Stimulated activated CD8-positive, alpha-beta memory T cell treated with anti-CD3 and anti-CD28 coated beads, Interleukin-15, amount 100 ng/mL, for 48 hours (primary cell): ENCODE measurements at places on chromosomes 3 and 15.

DNA sequence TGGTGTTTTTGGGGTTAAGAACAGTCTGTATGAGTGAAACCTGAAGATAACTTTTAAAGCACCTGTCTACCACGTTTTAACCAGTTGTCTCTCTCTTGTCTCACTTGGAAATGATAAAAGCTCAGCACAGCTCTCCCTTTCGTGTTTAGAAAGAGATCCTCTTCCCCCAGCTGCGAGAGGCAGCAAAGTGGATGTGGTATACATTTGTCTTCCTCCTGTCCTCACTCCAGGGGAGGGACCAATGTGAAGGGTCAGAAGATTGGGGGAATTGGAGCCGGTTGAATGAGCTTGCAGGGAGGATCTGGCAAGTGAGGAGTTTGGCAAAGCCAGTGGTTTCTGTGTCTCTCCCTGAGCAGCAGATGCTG, 14.6 kb downstream of the SMAD6 start:
- DNase-seq = no peak

- no peak for DNase-seq
Measured at GRCh38 chr3:194276768-194277103, 74.4 kb downstream of the CPN2 start.

- no peak for DNase-seq
Measured at GRCh38 chr3:120497818-120498217, 47.0 kb upstream of the FSTL1 start.

DNA sequence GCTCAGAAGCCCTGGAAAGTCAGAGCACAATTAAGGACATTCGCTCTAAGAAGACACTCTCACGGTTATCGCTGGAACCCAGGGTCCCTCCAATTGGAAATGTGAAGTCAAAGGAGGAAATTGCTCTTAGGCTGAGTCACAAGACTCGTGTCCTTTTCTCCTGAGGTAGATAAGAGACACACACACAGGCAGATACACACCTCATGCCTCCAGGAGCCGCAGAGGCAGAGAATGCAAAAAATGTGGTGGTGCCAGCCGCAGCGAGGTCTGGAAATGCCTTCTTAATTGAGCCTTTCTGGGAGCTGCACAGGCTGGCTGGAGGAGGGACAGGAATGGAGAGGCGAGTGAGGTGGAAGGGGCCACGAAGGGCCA, 189.3 kb downstream of the OPA1 start:
- no peak for DNase-seq

- no peak for DNase-seq
Measured at GRCh38 chr15:88621789-88622604, 857 bp downstream of the AEN start.

- DNase-seq = no peak
Measured at GRCh38 chr3:117837391-117837790, 1127.8 kb downstream of the TUSC7 start.

- no peak for DNase-seq
Measured at GRCh38 chr3:182216311-182216970, 504.7 kb downstream of the SOX2 start.

- DNase-seq = no peak
Measured at GRCh38 chr3:13299531-13300155, 120.5 kb downstream of the NUP210 start.

- no peak for DNase-seq
Measured at GRCh38 chr3:27479806-27480543, 4.2 kb downstream of the SLC4A7 start.

GRCh38 chr3:8775602-8776001, 6.2 kb upstream of the OXTR start:
- DNase-seq = no peak

GRCh38 chr15:80999623-81000036, 1.1 kb upstream of the TLNRD1 start:
- DNase-seq = peak; percentile 47

GRCh38 chr15:90227816-90228772, 5.6 kb downstream of the CIB1 start:
- DNase-seq = no peak

- DNase-seq = no peak
Measured at GRCh38 chr3:100682854-100683760, 26.2 kb upstream of the TFG start.

GRCh38 chr3:184419171-184419570, 39.3 kb downstream of the CHRD start:
- DNase-seq = no peak

- no peak for DNase-seq
Measured at GRCh38 chr3:148077318-148077923, 620.3 kb upstream of the AGTR1 start.

GRCh38 chr3:33006081-33006480, 54.6 kb downstream of the CCR4 start:
- no peak for DNase-seq

DNA sequence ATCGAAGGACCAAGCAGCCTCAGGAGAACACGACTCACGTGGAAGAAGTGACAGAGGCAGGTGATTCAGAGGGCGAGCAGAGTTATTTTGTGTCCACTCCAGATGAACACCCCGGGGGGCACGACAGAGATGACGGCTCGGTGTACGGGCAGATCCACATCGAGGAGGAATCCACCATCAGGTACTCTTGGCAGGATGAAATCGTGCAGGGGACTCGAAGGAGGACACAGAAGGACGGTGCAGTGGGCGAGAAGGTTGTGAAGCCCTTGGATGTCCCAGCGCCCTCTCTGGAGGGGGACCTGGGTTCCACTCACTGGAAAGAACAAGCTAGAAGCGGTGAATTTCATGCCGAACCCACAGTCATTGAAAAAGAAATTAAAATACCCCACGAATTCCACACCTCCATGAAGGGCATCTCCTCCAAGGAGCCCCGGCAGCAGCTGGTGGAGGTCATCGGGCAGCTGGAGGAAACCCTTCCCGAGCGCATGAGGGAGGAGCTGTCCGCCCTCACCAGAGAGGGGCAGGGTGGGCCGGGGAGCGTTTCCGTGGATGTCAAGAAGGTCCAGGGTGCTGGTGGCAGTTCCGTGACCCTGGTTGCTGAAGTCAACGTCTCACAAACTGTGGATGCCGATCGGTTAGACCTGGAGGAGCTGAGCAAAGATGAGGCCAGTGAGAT, 26.0 kb downstream of the SYNM start:
- DNase-seq = no peak

DNA sequence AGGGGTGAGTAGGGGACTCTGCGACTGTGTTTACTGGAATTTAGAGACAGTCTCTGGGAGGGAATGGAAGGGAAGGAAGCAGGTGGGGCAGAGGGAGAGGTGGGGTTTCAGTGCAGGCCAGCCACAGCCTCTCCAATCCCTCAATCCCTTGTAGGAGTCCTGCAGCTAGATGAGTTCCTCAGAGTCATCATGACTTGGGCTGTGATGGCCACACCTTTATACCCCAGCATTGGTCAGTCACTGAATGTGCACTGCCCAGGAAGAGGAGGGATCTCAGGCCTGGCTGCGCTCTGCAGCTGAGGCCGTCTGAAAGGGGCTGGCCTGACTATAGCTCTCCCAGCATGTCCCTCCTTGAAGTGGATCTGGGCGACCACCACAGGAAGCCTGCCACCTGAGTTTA, 67.3 kb upstream of the GLCE start:
- DNase-seq = no peak
